Coronary artery (tissue), 2 donors: ENCODE measurements at places on chromosomes 7 and 10.

DNA sequence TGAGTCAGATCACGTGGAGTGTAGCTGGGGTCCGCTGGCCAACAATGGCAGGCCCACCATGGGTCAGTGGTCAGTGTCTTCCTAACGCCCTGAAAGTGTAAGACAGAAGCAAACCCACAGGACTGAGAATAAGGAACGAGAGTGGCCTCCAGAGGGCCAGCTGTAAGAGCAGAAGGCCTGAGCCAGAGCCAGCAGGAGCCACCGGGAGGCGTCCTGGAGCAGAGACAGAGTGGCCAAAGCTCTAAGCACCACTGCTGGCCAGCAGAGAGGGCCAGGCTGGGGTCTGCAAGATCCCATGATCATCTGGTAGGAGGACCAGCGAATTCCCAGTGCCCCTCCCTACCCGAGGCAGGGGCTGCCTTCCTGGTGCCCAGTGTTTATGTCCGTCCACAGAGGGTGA lies 9.2 kb downstream of the CCDC201 start:
- no peak for DNase-seq

- DNase-seq: no peak
These were observed 80.3 kb upstream of the SEM1 start for GRCh38 chr7:96789914-96790313.

DNA sequence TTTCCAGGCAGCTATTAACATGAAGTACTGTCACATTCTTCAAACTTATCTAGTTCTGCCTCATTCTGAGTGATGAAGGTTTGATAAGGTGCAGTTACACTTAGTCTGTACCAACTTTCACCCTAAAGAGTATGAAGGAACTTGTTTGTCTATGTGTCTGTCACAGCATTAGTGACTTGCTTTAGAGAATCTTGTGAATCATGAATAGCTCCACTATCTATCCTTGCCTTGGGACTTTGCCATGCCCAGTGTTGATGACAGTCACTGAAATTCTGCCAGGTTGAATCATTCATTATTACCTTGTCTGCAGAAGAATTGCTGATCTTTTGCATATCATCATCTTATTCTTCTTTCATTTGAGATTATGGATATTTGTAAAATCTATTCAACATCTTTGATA lies 50.9 kb upstream of the A1CF start:
- no peak for DNase-seq

- no peak for DNase-seq
These were observed 141.9 kb downstream of the ELFN1 start for GRCh38 chr7:1811850-1812508.

- DNase-seq: no peak
These were observed 14.4 kb upstream of the BAZ1B start for GRCh38 chr7:73536479-73536878.

DNA sequence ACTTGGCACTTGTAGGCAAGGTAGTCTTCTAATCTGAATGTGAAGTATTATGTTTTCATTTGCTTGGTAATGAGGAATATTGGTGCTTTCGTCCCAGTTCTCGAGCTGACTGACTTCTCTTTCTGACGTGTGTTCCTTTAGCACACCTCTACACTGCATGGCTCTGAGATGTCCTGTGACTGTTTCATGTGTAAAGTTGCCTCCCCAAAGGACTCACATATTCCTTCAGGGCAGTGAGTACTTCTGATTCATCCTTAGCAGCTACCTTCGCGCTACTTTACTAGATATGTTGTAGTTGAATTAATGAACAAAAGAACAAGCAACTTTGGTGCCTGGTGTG lies 113.7 kb downstream of the EGFR start:
- DNase-seq: no peak

DNA sequence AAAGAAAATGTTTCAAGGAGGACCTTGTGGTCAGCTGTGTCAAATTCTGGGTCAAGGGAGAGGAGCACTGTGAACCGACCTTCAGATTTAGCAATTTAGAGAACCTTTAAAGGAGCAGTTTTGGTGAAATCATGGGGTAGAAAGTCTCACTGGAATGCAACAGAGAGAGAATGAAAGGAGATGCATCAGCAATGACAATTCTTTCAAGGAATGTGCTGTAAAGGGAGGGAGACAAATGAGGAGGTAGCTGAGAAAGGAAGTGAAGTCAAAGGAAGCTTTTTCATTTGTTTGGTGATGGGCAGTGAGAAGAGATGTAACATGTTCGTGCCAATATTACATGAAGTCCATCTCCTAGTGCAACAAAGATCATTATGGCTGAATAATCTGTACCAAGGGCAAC lies 166.0 kb downstream of the TSPAN12 start:
- DNase-seq: no peak

GRCh38 chr10:124611738-124612137 lies 132.4 kb downstream of the FAM53B start:
- no peak for DNase-seq

- peak; percentile 74 for DNase-seq
These were observed 1.6 kb upstream of the SEPHS1 start for GRCh38 chr10:13349463-13350274.

DNA sequence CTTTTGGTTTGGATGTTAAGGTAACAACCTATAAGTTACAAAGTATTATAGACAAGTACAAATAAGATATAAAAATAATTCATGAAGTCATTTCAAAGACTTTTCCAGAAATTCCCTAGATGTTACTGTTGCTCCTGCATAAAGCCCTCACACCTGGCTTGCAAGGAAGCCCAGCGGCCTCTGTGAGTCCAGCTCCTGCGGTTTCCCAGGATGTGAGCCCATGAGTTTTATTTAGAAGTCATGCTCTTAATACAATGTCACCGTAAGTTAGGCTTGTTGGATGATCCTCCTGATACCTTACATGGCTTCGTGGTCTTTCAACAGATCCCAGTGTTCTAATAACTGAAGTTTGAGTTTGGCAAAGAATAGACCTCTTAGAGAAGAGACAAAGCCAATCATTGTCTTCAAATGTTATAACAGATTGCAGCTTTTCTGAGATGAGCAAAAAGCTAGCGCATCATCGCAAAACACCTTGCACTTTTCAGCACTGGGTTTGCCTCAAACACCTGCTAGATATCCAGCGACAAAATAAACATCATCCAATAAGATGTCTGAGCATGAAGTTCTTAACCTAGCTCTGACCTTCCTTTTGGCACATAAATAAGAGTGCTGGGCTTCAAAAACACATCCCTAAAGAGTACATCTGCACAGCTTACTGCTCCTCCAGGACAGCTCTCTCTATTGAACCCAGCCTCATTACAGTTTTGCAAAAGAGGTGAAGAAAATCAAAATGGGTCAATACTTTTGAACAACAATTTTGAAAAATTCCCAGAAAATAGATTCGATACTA lies 3.6 kb downstream of the FAM171A1 start:
- DNase-seq: no peak

- DNase-seq: peak; percentile 94
These were observed 127.1 kb upstream of the ZNF746 start for GRCh38 chr7:149624419-149625339.

- DNase-seq: no peak
These were observed 204.9 kb upstream of the RNF32 start for GRCh38 chr7:156435486-156436231.

- DNase-seq: no peak
These were observed 422.7 kb upstream of the LRGUK start for GRCh38 chr7:133704453-133704852.

DNA sequence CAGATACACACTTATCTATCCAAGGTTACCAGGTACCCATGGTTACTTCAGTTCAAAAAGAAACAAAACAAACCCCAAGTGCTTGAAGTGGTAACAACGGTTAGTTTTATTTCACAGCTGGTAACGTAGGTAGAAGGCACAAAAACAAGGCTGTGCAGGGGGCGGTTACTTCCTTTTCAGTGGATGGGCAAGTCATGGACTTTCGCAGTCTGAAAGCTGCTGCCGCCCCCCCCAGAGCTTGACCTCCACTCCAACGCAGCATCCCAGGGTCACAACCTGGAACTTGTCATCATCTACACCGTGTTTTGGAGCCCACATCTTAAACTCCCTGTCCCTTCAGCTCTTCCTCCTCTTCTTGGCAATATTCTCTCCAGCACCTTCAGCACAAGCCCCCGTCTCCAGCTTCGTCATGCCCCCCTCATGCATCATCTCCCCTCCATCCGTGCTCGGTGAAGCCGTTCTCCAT lies 181.2 kb upstream of the ITGB1 start:
- no peak for DNase-seq

DNA sequence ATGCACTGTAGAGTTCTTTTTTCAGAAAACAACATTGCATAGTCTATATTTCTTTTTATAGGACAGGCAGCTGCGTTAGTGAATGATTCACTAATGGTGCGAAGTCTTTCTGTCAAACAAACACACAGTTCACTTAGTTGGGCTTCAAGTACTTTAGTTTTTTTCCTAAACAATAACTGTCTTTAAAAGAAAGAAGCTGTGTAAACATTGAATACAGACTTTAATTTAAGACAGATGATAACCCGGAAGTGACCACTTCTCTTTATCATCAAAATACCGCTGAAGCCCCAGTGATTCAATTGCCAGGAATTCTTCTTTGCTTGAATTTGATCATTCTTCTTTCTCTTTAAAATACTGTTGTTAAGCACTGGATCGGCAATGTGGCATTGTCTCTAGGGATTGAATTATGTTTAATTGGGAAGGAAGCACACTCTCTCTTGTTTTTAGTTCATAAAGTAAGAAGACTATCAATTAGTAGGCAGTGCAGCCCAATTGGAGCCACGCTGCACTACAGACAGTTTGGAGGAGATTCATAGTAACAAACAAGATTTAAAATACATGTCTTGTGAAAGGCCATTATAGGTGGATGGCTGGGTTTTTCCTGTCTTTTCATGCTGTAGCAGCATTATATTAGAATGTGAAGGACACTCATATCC lies 30.4 kb downstream of the CNTNAP2 start:
- no peak for DNase-seq

- no peak for DNase-seq
These were observed 32.4 kb downstream of the MBL2 start for GRCh38 chr10:52740155-52740549.

DNA sequence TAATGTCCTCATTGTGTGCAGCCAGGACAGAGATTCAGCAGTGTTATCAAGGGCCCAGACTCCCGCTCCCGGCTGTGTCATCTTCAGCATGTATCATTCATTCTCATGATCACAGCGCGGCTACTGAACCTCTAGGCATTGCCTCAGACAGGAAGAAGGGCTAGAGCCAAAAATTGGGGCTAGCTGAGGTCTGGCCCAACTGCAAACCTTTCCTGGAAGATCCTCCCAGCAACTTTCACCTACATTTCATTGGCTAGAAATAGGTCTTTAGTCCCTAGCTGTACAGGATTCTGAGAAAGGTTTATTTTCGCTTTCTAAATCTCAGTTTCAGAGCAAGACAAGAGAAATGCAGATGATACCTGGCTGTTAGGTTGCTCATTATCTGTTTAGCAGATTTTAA lies 81.9 kb downstream of the CREM start:
- DNase-seq: no peak
